Right cardiac atrium (tissue), 5 donors: ENCODE measurements at places on chromosomes 16 and 17. TPM values are rescaled to one million over a fixed set of nuclear protein-coding genes. Genes with fewer than 3 reads are reported as not detected.

IRX5 gene
- total RNA-seq: 0.97 TPM

GPR139 gene
- total RNA-seq: not detected

DNA sequence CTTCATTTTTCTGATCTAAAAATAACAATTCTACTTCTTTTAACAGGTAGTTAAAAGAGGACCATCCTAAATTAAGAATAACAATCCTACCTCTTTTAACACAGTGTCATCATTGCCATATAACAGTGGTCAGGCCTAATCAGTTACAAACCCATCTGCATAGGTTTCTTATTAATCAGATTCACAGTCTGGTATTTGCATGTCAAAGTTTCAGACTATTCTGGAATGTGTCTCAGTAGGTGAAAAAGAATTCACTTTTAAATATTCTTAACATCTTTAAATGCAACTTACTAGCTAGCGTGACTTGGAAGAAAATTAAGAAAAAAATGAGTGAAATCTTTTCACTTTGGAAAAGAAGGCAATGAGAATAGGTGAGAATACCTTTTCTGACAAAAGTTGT is 6.8 kb upstream of the KRT12 start:
- no peak for DNase-seq

DNA sequence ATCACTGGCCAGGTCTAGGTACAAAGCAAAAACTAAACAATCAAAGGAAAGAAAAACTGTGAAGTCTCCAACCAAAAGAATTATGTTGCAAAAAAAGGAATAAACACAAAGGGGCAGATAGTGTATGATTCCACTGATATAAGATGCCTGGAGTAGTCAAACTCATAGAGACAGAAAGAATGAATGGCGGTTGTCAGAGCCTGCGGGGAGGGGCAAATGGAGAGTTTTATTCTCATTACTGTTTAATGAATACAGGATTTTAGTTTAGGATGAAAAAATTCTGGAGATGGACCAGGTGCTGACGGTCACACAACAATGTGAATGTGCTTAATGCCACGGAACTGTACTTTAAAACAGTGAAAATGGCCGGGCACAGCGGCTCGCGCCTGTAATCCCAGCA is 20.7 kb downstream of the STAT5B start:
- DNase-seq: no peak

- DNase-seq: no peak
Observed at GRCh38 chr16:74226338-74226954, 70.2 kb upstream of the PSMD7 start.

DNA sequence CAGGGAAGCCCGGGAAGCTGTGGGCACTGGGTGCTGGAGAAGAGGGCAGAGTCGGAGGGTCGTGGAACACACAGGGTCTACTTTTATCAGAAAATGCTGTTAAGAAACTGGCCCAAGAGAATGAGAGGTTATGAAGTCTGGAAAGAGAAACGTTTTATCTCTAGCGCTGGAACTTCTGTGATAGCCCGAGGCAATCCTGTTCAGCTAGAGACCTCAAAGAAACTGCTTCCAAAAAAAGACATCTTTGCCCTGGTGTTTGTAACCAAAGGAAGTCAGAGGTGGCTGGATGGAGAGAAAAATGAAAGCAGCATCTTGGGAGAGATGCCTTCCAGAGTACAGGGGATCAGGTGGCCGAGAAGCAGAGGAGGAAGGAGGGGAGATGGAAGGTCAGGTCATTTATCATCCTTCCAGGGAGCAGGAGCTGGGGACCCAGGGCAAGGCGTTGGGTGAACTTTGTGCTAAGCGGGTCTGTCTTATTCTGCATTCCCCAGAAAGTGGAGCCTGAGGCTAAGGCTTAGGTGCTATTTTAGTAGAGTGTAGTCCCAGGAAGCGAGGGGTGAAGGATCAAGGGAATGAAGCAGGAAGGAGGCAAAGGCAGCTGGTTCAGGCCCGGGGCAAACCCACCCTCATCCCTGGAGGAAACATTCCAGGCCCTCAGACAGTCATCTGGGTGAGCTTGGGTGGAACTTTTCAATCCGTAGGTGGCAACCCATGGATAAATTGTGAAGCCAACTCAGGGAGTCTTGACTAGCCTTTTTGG is 66.5 kb downstream of the MGAT5B start:
- no peak for DNase-seq

KCTD11 gene
- 6.7 TPM for total RNA-seq

GRCh38 chr16:2715519-2715918 is 4.5 kb downstream of the PRSS27 start:
- DNase-seq: peak; percentile 90

GRCh38 chr16:68041783-68042182 is 18.7 kb downstream of the DUS2 start:
- DNase-seq: no peak

GJC1 gene
- 44.9 TPM for total RNA-seq

P2RX1 gene
- total RNA-seq: 3.8 TPM

GRCh38 chr16:75000481-75001081 is 1.8 kb downstream of the ZNRF1 start:
- peak; percentile 67 for DNase-seq

DNA sequence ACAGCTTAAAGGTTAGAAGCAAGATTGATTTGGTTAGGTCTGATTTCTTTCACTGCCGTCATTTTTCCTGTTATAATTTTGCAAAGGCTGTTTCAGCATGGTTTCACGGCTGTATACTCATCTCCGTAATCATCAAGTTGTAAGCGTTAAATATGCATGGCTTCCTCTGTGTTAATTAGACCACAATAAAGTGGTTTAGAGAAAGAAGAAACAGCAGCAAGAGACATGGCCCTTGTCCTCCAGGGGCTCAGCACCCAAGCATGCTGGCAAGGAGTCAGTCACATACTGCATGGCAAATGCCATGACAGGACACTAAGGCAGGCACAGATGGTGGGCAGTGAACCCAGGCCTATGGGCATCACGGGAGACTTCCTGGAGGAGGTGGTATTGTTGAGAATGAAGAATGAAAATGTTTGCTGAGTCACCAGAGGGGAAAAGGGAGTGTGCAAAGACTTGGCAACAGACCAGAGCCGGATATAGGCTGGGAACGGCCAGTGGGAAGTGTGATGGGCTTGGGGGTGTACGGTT is 61.4 kb upstream of the PLCG2 start:
- no peak for DNase-seq

- peak; percentile 21 for DNase-seq
Observed at GRCh38 chr17:81272616-81273015, 22.5 kb downstream of the SLC38A10 start.

DNA sequence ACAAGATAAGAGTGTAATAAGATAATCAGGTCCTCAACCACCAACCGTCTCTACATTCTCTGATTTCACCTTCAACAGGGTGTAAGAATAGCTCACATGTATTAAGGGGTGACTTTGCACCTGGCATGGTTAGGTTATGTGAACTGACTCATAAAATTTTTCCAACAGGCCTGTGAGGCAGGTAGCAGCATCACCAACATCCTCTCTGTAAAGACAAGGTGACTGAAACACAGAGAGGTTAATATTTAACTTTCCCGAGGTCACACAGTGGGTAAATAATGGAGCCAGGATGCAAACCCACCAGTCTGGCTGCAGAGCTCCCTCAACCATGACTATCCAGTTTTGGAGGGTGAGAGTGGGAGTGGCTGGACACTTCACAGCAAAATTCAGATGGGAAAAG is 317.2 kb downstream of the C16orf95 start:
- no peak for DNase-seq
